Muscle of leg (tissue), 16 donors: ENCODE measurements at places on chromosomes 2 and 18. TPM values are rescaled to one million over a fixed set of nuclear protein-coding genes. Genes with fewer than 3 reads are reported as not detected.

Gene TGFA
- total RNA-seq = 0.44 TPM

Gene STPG4
- total RNA-seq = 0.22 TPM

DNA sequence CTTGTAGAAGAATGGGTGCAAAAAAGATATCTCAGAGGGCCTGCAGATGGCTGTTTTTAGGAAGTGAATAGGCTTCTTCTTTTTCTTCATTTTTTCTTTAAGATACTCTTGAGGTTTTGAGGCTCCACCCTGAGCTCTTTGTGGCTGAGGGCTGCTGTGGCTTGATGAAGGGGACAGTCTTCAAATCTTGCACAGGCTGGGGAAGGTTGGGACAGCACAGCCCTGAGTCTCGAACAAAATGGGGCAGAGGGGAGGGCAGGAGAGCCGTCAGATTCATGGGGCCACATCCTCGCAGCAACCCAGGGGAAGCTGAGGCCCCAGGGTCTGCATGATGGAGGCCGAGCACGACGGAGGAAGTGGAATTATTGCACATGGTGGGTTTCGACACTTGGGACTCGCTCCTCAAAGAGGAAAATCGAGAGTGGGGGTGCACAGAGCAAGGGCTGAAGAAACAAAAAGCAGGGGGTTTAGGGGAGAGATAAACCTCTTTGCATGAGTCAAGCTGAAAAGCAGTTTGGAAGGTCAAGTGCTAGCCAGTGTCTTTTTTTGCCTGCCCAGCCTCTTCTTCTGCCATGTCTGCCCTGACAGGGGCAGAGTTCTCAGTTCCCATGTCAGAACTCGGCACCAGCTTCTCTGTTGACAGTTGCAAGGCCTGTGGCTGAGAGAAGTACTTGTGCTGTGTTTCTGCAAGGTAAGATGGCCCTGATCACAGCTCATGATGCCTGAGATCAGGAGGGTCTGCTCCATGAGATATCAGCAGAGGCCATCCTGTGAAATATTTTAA, 19.5 kb downstream of the INPP4A start:
- peaks cover 3% of the 10 kb centered on the region for H3K36me3 ChIP-seq
- no peak for DNase-seq
- no peaks in the 10 kb centered on the region for H3K27me3 ChIP-seq
- no peak overlapping the region for H3K4me3 ChIP-seq

GRCh38 chr2:234300932-234301823, 195.7 kb downstream of the ARL4C start:
- DNase-seq = no peak
- no peak overlapping the region for H3K27ac ChIP-seq
- no peak overlapping the region for H3K4me3 ChIP-seq
- H3K4me1 ChIP-seq = no peaks in the 10 kb centered on the region
- H3K27me3 ChIP-seq = no peaks in the 10 kb centered on the region

DNA sequence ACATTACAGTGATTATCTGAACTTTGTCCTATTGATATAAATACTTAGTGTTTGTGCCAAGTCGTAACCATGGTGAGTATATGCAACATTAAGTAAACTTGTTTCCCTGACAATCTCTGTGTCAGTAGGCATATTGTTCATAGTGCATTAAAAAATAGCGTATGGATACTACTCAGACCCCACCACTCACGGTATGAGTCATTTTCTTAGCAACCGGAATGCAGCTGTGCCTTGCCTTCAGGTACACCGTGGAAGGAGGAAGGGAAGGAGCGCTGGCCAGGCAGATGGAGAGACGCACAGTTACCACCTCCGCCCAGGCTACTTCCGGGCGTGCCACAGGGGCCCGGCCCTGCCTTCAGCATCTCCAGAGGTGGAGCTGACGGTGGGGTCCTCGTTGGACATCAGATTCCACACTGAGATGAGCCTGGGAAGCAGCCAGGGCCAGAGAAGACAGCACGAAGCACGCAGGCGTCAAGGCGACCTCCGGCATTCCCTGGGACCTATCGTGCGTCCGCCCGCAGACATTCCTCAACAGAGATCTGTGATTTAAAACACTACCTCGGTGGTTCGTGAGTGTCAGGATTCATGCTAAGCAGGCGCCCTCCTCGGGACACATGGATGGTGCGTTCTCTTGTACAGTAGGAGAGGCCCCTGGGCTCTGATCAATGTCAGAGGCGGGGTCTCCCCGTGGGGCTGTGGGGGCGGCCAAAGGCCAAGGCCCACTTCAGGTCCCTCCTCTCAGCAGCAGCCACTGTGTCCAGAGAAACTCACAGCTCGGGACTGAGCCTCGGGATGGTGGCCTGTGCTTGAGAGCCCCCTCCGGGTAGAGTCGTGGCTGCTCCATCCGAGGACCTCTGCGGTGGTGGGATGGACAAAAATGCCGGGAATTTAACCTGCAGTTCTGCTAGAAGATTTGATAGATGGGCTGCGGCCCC, 82.2 kb upstream of the HDAC4 start:
- no peak overlapping the region for H3K4me3 ChIP-seq
- peak; percentile 80 for DNase-seq
- H3K27ac ChIP-seq = no peak overlapping the region
- peaks cover 1% of the 10 kb centered on the region for H3K27me3 ChIP-seq
- peaks cover 17% of the 10 kb centered on the region for H3K4me1 ChIP-seq

DNA sequence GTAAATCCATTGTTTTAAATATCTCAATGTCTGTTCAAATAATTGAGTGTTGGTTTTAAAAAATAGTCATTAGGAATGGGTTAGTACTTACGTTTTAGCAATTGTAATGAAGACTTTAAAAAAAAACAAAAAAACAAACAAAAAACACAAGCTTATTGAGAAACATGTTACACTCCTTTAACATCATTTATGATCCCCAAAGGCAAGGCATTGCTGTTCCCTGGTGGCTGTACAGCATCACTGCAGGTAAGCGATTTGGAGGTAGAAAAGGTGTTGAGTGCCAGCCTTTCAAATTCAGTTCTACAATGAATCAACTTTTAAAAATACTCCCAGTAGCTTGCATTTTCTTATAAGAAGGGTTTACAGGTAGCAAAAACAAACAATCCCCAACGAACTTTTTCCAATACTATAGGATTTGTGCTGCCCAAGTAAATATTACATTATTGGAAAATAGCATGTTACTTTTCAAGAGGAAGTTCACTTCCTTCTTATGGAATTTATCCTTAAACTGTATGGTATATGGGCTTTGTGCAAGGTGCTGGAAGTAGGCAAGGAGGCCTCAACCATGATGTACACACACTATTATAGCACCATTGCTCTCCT, 27.5 kb downstream of the CNRIP1 start:
- H3K4me1 ChIP-seq = no peaks in the 10 kb centered on the region
- H3K36me3 ChIP-seq = no peaks in the 10 kb centered on the region
- H3K27ac ChIP-seq = no peak overlapping the region
- no peak overlapping the region for H3K4me3 ChIP-seq
- H3K27me3 ChIP-seq = no peaks in the 10 kb centered on the region
- DNase-seq = no peak

GRCh38 chr2:10784719-10785118, 27.9 kb downstream of the PDIA6 start:
- no peak for DNase-seq
- H3K27me3 ChIP-seq = no peaks in the 10 kb centered on the region
- peaks cover 86% of the 10 kb centered on the region for H3K36me3 ChIP-seq

DNA sequence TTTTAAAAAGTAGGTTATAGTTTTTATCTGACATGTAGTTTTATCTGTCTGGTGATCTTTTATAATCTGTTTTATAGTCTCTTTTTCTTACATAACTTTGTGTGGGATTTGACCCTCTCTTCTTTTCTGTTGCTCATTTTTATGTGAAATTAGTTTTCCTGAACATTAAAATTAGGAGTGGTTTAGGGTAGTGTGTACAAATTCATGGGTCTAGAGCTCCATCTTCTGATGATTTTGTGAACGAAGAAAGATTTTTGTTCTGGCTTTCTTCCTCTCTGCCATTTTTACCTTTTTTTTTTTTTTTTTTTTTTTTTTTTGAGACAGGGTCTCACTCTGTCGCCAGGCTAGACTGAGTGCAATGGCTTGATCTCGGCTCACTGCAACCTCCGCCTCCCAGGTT, 46.6 kb downstream of the SLC30A6 start:
- H3K4me1 ChIP-seq = no peaks in the 10 kb centered on the region
- no peaks in the 10 kb centered on the region for H3K36me3 ChIP-seq
- H3K27me3 ChIP-seq = no peaks in the 10 kb centered on the region
- H3K4me3 ChIP-seq = no peak overlapping the region
- H3K27ac ChIP-seq = no peak overlapping the region

DNA sequence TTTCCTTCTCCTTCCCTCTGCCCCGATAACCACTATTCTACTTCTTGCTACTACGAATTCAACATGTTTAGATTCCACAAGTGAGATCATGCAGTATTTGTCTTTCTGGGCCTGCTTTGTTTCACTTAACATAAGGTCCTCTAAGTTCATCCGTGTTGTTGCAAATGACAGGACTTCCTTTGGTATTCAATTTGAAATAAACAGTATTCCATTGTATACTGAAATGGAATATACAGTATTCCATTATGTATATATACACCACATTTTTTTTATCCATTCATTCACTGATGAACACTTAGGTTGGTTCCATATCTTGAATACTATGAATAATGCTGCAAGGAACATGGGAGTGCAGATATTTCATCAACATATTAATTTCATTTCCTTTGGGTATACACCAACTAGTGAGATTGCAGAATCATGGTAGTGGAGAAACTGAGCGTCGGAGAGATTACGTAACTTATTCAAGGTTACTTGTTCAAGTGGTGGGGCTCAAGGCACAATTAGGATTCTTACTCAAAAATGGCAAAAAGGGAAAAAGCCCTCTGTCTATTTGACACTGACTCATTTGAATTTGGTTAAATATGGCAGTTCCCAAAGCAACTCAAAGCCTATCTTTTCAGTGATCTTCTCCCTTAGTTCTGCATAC, 85.1 kb downstream of the CHN1 start:
- no peaks in the 10 kb centered on the region for H3K4me1 ChIP-seq
- DNase-seq = no peak
- H3K27ac ChIP-seq = no peak overlapping the region
- no peaks in the 10 kb centered on the region for H3K27me3 ChIP-seq
